Lung (tissue), 17 donors: ENCODE measurements at places on chromosomes 16 and 17.
A peak's percentile ranks its signal among the peaks of the same experiment; 100 is the strongest.

DNA sequence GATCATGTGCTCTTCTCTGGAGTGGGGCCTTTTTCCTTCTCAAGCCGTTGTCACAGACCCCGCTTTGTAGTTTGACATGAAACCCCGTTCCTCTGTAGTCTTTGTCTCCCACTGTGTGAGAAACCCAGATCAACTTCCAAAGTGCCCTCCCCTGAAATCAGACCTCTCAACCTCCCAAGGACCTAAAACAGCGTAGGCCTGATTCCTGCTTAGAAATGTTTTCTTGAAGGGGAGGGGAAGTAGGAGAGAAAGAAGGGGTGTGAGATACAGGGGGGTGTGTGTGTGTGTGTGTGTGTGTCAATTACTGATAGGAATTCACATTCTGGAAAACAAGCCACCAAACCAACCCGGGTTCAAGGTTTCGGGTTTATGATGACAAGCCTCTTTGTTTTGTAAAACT, 1.4 kb downstream of the UBE2O start:
- no peak overlapping the region for H3K4me3 ChIP-seq
- DNase-seq = no peak
- no peaks in the 10 kb centered on the region for H3K36me3 ChIP-seq
- no peak overlapping the region for H3K27ac ChIP-seq
- H3K4me1 ChIP-seq = peaks cover 4% of the 10 kb centered on the region

DNA sequence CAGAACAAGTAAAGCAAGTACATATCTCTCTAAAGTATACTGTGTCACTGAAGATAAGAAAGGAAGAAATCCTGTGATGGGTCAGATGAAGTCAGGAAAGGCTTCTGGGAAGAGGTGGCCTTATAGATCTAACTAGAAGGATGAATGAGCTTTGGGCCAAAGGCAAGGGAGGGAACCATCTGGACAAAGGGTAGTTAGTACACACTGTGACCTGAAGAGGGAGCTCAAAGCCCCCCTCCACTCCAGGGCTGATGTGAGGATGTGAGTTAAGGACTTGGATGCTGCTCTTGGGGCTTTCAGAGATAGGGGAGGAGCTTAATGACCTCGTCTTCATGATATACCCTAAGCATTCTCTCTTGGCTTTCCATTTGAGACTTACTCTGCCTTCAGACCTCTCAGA, 185.3 kb upstream of the CACNG3 start:
- DNase-seq = no peak
- no peaks in the 10 kb centered on the region for H3K36me3 ChIP-seq
- H3K27me3 ChIP-seq = no peaks in the 10 kb centered on the region
- H3K4me1 ChIP-seq = no peaks in the 10 kb centered on the region
- H3K27ac ChIP-seq = no peak overlapping the region

DNA sequence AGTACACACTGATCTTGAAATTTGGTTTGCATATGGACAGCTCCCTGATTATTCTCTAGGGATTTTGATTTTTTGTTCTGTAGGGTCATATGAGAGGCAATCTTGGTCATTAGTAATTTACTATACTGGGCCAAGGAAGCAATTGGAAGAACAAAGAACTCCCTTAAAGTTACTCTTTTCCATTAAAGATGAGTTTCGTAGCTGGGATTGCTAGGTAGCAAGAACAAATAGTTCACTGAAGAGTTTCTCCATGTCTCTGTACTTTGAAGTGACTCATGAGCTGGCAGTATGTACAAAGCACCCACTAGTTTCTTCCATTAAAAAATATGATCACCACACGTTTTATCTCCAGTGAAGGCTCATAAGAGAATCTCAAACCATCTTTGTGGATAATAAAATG, 6.2 kb upstream of the BCAS3 start:
- H3K4me1 ChIP-seq = no peaks in the 10 kb centered on the region
- H3K27ac ChIP-seq = no peak overlapping the region
- H3K36me3 ChIP-seq = peaks cover 4% of the 10 kb centered on the region

DNA sequence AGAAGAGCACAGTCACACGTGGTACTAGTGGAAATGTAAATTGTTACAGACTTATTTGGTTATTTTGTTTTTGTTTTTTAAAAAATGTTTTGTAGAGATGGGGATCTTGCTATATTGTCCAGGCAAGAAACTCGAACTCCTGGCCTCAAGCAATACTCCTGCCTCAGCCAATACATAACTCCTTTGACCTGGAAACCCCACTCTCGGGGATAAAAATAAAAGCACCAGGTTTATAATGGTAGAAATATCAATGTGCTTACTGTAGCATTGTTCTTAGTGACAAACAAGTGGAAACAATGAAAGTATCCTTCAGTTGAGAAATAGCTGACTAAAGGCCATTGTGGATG, 11.7 kb upstream of the ERN2 start:
- no peak overlapping the region for H3K4me3 ChIP-seq
- H3K27me3 ChIP-seq = no peaks in the 10 kb centered on the region
- no peak for DNase-seq
- no peaks in the 10 kb centered on the region for H3K4me1 ChIP-seq
- H3K36me3 ChIP-seq = no peaks in the 10 kb centered on the region

DNA sequence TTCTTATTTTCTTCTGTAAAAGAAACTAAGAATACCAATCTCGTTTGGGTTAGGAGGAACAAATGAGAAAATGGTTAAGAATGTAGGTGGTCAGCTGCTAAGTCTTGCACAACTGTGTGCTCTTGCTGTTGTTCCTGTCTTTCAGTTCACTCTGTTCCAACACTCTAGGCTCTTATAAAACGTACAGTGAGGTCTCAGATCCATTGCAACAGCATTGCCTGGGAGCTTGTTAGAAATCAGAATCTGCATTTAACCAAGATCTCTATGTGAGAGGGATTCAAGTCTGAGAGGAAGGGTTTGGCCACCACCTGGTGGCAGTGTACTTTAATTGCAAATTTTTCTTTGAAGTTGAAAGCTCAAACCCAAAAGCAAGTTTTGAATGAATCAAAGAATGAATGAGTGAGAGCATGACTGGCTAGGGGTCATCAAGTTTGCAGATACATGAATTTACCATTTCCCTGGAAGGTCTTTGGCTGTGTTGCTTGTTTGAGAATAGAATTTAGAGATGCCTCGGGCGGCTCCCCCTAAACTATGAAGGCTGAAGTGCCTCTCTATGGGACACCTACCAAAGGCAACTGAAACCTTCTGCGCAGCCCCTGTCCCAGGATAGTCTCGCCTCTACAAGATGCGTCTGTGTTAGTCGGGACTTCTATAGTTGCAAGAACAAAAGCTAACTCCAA, 2.5 kb downstream of the ALOX15B start:
- H3K4me3 ChIP-seq = no peak overlapping the region
- DNase-seq = peak; percentile 33
- peaks cover 2% of the 10 kb centered on the region for H3K4me1 ChIP-seq
- H3K27ac ChIP-seq = no peak overlapping the region
- no peaks in the 10 kb centered on the region for H3K27me3 ChIP-seq

DNA sequence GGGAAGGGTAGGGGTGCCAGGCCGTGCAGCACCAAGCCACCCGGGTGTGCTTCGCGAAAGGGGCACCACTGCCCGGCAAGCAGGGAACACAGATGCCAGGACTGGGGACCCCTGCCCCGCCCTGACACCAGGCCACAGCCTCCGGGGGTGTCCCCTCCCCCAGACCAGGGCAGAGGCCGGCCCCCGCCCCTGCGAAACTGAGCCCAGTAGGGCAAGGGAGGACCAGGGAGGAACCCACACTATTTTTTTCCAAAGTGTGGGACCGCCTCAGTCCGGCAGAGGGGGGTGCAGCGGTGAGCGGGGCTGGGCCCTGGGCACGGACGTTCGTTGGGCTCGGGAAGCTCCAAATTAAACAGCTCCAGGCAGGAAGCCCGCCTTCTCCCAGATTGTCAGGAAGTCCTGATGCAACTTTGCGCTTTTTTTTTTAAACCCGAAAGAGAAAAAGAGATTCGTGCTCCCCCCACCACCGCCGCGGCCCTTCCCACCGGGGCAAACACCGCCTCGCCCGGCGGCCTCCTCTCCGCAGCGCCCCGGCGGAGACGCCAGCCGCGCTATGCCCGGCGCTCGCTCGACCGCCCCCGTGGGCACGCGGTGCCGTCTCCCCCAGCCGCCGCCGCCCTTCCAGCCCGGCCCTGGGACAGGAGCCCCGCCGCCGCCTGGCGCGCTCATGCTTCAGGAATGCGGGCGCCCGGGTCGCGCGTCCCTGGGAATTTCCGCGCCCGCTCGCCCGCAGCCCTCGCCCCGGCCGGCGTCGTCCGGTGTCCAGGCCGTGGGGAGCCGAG, 755 bp downstream of the PIEZO1 start:
- H3K27me3 ChIP-seq = no peaks in the 10 kb centered on the region
- no peaks in the 10 kb centered on the region for H3K36me3 ChIP-seq
- H3K27ac ChIP-seq = peak overlapping the region; percentile 79

- H3K27ac ChIP-seq = peak overlapping the region; percentile 75
- no peak overlapping the region for H3K4me3 ChIP-seq
- H3K36me3 ChIP-seq = peaks cover 42% of the 10 kb centered on the region
- DNase-seq = peak; percentile 75
- peaks cover 9% of the 10 kb centered on the region for H3K4me1 ChIP-seq
These were observed 7.6 kb upstream of the PHKG2 start for GRCh38 chr16:30740364-30741251.

- peak; percentile 92 for DNase-seq
- peaks cover 4% of the 10 kb centered on the region for H3K36me3 ChIP-seq
- peak within 1 kb of the TSS; percentile 98 for H3K27ac ChIP-seq
- peak within 1 kb of the TSS; percentile 82 for H3K4me3 ChIP-seq
- no peaks in the 10 kb centered on the region for H3K27me3 ChIP-seq
- peaks cover 12% of the 10 kb centered on the region for H3K4me1 ChIP-seq
These were observed at the start of gene TRIM25 for GRCh38 chr17:56913867-56914580. Gene TRIM25, minus strand, starts transcription at chr17:56914049. Its CDS starts 61 bp downstream, at chr17:56913988.
